Smooth muscle cell of trachea (primary cell): ENCODE measurements at places on chromosomes 4 and X. TPM values are rescaled to one million over a fixed set of nuclear protein-coding genes. Genes with fewer than 3 reads are reported as not detected.

Gene CYLC1
- total RNA-seq = not detected in 2 replicates

Gene LRP2BP
- 0.44 and 0.50 TPM in 2 replicates for total RNA-seq

Gene SEPTIN6
- total RNA-seq = 15.9 and 17.6 TPM in 2 replicates

Gene UGT2B11
- not detected in 2 replicates for total RNA-seq

Gene GYPE
- 1.0 and 1.2 TPM in 2 replicates for total RNA-seq

Gene NCAPG
- total RNA-seq = 4.5 and 44.4 TPM in 2 replicates

Gene SLC26A1
- 0.33 and 0.44 TPM in 2 replicates for total RNA-seq

Gene FREM3
- not detected in 2 replicates for total RNA-seq

Gene SPIN2A
- 0.99 and 1.0 TPM in 2 replicates for total RNA-seq

Gene RPS6KA6
- total RNA-seq = 3.1 and 3.3 TPM in 2 replicates

Gene MAGEE1
- 1.9 and 2.3 TPM in 2 replicates for total RNA-seq

Gene GYG2
- 4.5 and 9.3 TPM in 2 replicates for total RNA-seq

Gene CTAG1B
- total RNA-seq = not detected in 2 replicates

Gene GDPD2
- total RNA-seq = not detected in 2 replicates

Gene VCX
- not detected in 2 replicates for total RNA-seq

Gene ARHGAP36
- not detected in 2 replicates for total RNA-seq

Gene ANXA10
- 1.5 and 4.2 TPM in 2 replicates for total RNA-seq

Gene HPGD
- total RNA-seq = 0.33 and 0.44 TPM in 2 replicates

Gene TRIM75
- total RNA-seq = not detected in 2 replicates

Gene OTC
- total RNA-seq = 0.15 TPM in 1 of 2 replicates, not detected in the other

Gene FATE1
- total RNA-seq = not detected in 2 replicates

Gene POF1B
- total RNA-seq = not detected in 2 replicates

Gene CCNB3
- total RNA-seq = under 0.01 and 0.17 TPM in 2 replicates

Gene COL4A6
- 0.83 and 1.5 TPM in 2 replicates for total RNA-seq
